ENCODE measurements at places on chromosomes 13 and 19.

DNA sequence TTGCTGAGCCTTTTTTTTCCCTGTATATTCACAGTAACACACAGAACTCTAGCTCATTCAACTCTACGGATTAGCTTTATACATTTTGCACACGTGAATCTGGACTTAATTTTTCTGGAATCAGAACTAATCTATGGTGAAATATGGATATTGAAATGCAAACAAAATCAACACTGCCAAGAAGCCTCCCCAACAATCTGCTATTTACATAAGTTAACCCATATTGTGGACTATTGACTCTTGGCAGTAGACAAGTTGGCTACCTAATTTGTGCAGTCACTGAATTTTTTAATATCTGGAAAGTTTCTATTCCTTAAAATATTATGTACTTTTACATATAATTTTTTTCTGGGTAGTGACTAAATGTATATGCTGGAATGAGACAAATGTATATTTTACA lies 815.4 kb downstream of the PCDH17 start:
- no peak for DNase-seq

DNA sequence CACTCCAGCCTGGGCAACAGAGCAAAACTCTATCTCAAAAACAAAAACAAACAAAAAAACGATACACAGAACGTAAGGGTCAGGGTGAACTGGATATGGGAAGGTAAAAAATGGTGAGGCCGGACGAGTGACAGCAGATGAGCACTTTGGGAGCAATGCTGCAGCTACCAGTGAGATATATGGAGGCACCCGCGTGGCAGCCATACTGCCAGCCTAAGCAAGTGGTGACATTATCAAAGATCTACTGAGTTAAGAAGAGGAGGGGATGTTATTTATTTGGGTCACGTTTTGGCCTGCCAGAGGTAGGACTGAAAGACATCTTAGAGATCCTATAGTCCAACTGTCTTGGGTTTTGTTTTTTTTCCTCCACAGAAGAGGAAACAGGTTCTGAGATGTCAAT lies 14.2 kb downstream of the TIMM13 start:
- DNase-seq: no peak

DNA sequence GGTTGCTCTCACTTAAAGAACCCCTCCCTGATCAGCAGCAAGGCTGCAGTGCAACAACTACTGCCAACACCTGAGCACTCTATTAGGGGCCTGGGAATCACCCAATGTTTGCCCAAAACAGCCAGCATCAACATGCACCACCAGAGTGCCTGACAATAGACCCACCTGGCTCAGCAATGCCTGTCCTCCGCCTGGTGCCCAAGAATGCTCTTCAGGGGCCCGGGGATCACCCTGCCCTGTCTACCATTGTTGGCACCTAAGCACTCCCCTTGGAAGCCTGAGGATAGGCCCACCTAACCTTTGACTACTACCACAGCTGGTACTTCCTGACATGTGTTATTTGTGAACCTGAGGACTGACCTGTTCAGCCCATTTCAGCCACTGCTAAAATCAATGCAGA lies 1363.1 kb upstream of the PRR20A start:
- DNase-seq: no peak

- DNase-seq: no peak
Observed at GRCh38 chr13:93418398-93418797, 191.8 kb downstream of the GPC6 start.

GRCh38 chr19:46475986-46476385 lies 4.6 kb upstream of the PNMA8A start:
- DNase-seq: no peak

All from eye (tissue), 1 donor.